ENCODE measurements at places on chromosomes 1 and 21.

DNA sequence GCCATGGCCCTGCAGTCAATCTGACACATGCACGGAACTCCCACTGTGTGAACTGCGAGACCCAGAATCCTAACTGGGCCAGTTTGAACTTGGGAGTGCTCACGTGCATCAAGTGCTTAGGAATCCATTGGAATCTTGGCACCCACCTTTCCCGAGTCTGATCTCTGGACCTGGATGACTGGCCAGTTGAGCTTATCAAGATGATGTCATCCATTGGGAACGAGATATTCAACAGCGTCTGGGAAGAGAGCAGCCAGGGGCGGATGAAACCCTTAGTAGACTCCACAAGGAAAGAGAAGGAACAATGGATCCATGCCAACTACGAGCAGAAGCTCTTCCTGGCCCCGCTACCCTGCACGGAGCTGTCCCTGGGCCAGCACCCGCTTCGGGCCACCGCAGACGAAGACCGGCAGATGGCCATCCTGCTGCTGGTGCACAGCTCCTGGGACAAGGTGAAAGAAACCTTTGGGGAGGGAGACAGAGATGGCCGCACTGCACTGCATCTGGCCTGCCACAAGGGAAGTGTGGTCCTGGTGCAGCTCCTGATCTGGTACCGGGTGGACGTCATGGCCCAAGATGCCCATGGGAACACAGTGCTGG lies 3.1 kb upstream of the TDRD5 start:
- DNase-seq: no peak

GRCh38 chr21:17834639-17835354 lies 15.6 kb upstream of the C21orf91 start:
- no peak for DNase-seq

DNA sequence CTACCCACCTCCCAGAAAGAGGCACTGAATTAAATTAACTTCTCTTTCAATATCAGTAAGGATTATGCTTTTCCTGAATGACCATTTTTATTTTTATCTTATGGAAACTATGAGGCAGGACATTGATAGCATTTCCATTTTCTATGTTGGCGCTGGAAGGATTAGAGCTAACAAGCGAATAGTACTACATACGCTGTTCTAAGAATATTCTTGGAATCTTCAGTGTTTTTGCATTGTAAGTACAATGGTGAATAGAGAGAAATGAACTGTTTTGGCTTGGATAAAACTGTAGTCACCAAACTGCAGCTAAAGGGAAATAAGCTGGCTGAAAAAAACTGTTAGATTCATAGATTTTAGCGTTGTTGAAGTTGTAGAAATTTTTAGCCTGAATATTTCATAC lies 779.0 kb upstream of the ADGRL4 start:
- DNase-seq: no peak

DNA sequence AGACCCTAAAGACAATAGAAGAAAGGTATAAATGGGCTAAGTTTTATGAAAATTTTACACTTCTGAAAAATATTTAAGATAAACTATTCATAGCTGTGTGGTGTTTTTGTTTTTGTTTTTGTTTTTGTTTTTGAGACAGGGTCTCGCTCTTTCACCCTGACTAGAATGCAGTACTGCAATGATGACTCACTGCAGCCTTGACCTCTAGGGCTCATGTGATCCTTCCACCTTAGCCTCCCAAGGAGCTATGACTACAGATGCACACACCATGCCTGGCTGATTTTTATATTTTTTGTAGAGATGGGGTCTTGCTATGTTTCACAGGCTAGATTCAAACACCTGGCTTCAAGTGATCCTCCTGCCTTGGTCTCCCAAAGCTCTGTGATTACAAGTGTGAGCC lies 66.6 kb downstream of the PUM1 start:
- DNase-seq: no peak

DNA sequence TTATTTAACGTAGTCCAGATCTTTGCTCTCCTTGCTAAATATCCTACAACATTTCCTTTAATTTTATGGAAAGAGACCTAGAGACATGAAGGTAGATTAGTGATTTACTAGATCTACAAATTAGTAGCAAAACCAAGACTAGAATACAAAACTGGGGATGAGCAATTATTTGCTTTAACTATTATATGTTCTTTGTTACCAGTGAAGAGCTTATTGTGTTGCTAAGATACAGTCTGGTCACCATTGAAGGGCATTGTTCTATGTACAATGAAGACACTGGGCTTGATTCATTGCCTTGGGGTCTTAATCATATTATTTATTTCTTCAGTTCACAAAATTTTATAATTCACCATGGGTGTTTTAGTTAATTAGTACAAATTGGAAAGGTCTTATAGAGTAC lies 88.3 kb downstream of the S1PR1 start:
- no peak for DNase-seq
